CD4-positive, alpha-beta T cell treated with Interleukin-4 for 1 hour (primary cell): ENCODE measurements at places on chromosomes 7 and 10.

- no peak for DNase-seq
These were observed 253.5 kb downstream of the ABCA13 start for GRCh38 chr7:48424731-48425130.

- no peak for DNase-seq
These were observed 665.0 kb downstream of the PARD3 start for GRCh38 chr10:34150103-34150502.

GRCh38 chr7:46513447-46513848, 592.4 kb upstream of the IGFBP3 start:
- no peak for DNase-seq

- DNase-seq: no peak
These were observed 56.7 kb downstream of the C10orf120 start for GRCh38 chr10:122642726-122643605.

DNA sequence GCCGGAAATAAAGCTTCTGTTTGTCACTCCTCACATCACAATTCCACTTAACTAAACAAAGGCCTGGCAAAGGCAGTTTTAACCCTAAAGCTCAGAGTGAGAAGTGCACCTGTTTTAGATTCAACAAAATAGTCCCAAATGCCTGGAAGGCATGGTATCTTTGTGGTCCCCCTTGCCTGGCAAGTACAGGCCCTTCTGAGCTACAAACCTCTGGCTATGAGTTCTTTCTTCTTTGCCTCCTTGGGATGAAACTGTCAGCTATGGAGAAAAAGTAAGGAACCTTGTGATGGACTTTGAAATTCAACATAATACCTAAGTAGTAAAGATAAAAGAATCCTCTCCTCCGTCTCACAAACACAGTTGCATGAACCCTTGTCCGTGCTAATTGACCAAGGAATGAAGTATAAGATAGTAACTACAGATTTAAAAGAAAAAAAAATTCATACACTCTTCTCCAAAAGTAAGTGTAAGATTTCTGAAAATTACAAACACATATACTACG, 244.5 kb upstream of the ETV1 start:
- no peak for DNase-seq
